Substantia nigra (tissue), 51 donors: ENCODE measurements at places on chromosomes 4 and X.

- no peak for DNase-seq
These were observed 472.5 kb downstream of the PCDH10 start for GRCh38 chr4:133621628-133622027.

- DNase-seq, result no peak
These were observed 31.5 kb upstream of the UNC5C start for GRCh38 chr4:95580226-95580625.

- no peak for DNase-seq
These were observed 11.7 kb downstream of the MAGEE1 start for GRCh38 chrX:76439188-76439587.

GRCh38 chrX:119762718-119763117 is 4.3 kb downstream of the SOWAHD start:
- no peak for DNase-seq

- no peak for DNase-seq
These were observed 202.2 kb downstream of the SH2D1A start for GRCh38 chrX:124548571-124548970.

- no peak for DNase-seq
These were observed 347.8 kb downstream of the GRID2 start for GRCh38 chr4:92651536-92651935.
